ENCODE measurements at places on chromosomes 4 and X.

GRCh38 chr4:73621357-73621756 is 1.1 kb upstream of the RASSF6 start:
- no peak for DNase-seq

DNA sequence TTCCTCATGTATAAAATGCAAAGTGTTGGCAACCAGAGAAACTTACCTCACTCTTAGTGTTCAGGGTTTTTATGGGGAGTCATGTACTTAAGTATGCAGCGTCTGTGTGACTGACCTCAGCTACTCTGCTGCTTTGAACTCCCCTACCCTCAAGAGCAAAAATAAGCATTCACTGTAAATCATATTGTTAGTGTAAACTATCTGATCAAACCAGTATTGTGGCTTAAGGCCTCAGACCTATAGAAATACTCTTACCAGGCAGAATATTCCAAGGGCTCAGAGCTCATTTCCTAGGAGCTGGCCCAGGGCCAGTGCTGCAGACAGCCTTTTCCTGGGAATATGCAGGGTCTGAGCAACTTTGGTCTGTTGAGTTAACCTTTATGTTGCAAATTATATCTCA is 453.1 kb downstream of the CCSER1 start:
- DNase-seq: no peak

DNA sequence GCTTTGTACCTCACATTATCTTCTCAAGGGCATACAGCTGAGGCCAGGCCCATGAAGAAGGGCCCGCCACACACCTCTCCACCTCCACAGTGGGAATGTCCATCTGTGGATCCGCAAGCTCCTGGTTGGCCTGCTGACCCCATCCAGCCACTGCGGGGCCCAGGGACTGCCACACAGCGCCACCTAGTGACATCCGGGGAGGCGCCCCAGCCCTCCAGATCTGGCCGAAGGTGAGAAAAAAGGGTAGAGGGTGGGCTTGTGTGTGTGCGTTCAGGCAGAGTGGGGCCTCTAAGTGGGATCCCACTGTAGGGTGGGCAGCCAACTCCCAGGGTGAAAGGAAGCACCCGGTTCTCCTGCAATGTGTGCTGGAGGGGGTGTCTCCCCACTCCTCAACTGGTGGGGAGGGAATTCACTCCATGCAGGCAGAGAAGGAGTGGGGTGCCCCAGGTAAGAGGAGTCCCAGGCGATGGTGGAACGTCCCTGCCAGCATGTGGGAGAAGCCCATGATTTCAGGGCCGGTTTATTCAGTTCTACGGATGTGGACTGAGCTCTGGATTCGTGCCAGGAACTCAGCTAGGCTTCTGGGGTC is 117.3 kb downstream of the ENPP6 start:
- DNase-seq: peak; percentile 37

DNA sequence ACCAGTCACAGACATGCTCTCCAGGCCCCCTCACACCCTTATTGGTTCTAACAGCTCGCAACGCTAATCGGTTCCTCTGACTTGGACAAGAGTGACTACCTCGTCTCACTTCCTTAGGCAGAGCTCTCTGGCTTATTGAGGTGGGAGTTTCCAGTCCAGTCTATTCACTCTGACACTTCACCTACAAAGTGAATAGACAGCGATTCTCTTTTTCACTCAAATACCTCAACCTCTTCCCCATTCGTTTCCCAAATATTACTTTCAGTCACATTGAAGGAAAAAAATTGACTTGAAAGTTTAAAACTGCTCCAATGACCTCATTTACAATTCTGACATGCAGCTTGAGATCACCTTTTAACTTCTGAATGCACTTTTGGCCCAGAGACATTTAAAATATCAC is 17.7 kb downstream of the HELT start:
- DNase-seq: no peak

DNA sequence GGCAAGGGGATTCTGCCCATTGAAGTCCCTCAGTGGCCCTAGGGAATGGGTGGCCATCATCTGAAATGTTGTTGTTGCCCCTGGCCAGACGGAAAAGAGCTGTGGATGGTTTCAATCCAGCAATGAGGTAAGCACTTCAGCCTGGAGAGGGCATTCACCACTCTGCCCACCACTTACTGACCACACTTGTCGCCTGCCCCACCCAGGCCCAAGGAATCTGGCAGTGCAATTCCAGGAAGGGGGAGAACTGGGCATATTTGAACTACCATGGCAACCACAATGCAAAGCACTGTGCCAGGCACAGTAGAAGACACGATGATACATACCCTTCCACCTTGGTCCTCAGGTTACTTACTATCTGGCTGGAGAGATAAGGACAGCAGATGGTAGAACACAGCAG is 161.6 kb downstream of the PDGFRA start:
- DNase-seq: no peak

GRCh38 chrX:120144178-120144844 is 14.1 kb upstream of the RHOXF2 start:
- DNase-seq: no peak

GRCh38 chr4:90816754-90817153 is 689.6 kb downstream of the CCSER1 start:
- no peak for DNase-seq

DNA sequence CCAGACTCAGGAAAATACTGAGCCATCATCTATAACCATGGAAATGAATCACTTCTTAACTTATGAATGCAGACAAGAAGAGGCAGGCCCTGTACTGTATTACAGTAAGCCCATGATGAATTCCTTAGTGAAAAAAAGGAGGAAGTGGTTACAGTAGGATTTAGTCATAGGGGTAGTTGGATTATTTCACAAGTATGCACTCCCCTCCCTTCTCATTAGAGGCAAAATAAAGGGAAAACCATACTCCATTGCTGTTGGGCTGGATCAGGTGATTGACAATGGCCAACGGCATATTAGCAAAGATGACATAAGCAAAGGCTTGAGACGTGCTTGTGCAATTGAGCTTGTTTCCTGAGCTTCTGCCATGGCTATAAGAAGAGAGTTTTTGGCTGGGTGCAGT is 181.1 kb upstream of the PRPS2 start:
- no peak for DNase-seq

- no peak for DNase-seq
Observed at GRCh38 chr4:124937993-124938392, 225.5 kb upstream of the ANKRD50 start.

- DNase-seq: no peak
Observed at GRCh38 chrX:104469771-104470170, 96.2 kb upstream of the IL1RAPL2 start.

- DNase-seq: no peak
Observed at GRCh38 chrX:84322083-84322827, 134.3 kb upstream of the RPS6KA6 start.

- no peak for DNase-seq
Observed at GRCh38 chrX:17743913-17744312, 6.6 kb downstream of the SCML1 start.

DNA sequence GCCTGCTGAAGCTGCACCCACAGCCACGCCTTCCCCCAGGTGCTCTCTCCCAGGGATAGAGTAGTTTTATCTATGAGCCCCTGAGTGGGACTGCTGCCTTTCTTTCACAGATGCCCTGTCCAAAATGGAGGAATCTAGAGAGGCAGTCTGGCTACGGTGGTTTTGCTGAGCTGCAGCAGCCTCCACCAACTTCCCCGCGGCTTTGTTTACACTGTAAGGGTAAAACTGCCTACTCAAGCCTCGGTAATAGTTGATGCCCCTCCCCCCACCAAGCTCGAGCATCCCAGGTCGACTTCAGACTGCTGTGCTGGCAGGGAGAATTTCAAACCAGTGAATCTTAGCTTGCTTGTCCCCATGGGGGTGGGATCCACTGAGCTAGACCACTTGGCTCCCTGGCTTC is 84.5 kb downstream of the PRKG2 start:
- DNase-seq: no peak

- no peak for DNase-seq
Observed at GRCh38 chr4:2526559-2526958, 9.9 kb upstream of the FAM193A start.

- DNase-seq: no peak
Observed at GRCh38 chrX:43971966-43972961, 926 bp downstream of the NDP start.

GRCh38 chr4:123116412-123116811 is 194.0 kb upstream of the NUDT6 start:
- no peak for DNase-seq

DNA sequence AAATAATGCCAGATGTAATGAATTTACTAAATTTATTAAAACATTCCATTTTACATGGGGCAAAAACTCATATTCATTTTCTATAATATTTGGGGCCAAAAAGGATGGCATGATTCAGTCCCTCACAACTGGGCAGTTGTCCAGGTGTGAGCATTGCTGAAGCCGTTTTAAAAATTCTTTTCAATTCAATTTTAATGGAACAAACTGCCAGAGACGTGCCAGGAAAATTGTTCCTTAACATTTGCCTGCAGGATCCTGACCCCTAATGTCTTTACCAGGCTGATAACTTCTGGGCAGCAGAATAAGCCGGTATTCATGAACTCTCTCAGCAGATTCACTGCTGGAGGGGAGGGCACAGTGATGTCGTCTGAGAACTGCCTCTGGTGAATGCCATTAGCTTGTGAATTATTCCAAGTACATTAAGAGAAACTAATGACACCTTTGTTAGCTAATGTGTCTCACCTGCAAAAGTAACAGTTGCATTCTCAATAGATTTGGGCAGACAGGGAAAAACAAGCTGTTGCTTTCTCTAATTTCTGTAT is 1445.1 kb upstream of the TENM3 start:
- DNase-seq: no peak

DNA sequence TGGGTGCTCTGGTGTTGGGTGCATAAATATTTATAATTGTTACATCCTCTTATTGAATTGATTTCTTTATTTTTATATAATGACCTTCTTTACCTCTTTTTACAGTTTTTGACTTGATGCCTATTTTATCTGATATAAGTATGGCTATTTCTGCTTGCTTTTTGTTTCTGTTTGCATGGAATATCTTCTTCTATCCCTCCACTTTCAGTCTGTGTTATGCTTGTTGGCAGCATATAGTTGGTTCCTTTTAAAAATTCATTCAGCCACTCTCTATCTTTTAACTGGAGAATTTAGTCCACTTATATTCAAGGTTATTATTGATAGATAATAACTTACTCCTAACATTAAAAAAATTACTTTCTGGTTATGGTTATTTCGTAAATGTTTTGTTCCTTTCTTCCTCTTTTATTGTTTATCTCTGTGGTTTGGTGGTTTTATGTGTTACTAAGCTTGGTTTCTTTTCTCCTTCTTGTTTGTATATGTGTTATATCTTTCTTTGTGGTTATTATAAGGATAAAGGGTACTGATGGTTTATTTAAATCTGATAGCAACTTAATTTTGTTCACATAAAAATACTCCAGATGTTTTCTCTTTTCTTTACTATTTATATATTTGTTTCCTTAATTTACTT is 69.5 kb downstream of the IL15 start:
- no peak for DNase-seq

DNA sequence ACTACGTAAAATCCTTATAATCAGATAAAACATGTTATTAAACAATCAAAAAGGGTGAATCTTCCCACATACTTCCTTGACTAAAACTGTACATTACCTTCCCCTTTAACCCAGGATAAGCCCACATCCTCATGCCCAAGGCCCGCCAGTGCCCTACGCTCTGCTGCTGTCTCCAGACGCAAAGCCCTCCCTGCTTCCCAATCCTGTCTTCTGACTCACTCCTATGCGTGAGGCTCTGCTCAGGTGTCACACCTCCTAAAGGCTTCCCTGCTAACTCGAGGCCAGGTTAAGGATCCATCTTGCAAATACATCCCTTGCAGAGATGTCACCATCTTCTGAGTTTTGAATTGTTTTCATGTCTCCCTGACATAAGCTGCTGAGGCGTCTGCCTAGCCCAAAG is 61.6 kb downstream of the STX18 start:
- DNase-seq: no peak

GRCh38 chrX:24079411-24079810 is 24.7 kb downstream of the EIF2S3 start:
- no peak for DNase-seq

DNA sequence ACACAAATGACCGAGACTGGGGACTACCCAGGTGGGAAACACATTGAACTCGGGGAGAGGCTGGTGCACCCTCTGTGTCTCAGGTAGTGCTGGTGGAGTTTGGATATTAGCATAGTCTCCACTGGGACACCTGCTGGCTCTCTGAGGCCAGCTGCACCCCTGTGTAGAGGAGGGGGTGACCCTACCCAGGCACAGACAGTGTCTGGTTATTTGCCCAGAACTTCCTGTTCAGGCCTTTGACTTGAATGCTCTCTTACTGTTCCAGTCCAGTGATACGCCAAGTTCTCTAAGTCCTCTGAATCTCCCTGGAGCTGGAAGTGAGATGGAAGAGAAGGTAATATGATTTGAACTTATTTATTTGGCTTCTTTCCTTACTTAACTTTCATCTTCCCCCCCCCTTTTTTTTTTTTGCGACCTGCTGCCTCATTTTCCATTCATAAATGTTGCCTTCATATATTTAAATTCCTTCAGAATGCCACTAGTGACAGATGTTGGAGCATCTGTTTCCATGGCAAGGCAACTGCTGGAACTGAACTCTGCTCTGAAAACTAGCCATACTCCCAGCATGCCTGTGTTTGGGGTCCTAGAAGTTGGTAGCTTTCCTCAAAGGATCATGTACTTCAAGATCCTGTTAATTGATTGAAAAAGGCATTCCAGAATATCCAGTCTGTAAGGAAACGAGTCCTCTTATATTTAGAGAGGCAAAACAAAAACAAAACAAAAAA is 76.7 kb downstream of the AASDH start:
- DNase-seq: no peak

DNA sequence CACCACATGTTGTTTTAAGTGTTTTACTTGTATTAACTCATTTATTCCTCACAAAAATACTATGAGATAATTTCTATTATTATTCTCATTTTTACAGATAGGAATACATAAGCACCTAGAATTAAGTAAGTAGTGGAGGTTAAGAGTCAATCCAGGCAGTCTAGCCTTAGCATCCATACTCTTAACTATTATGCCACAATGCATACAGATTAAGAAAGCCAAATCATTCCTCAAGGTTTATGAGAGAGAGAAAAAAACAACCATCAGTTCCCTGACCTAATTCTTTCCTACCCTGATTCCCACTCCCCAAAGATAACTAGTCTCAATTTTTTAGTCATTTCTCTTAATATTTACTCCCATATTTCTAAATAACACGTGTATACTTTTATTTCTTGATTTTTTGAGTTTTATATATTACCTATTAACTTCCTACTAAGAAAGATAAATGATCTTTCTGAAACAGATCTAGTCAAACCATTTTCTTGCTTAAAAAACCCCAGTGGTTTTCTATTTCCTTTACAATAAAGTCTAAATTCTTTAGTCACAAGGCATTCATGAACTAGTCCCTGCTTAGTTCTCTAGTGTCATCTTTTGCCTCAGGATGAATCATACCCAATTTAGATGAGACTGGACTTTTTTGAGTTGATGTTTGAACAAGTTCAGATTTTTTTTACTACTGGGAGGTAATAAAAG is 16.0 kb downstream of the UBA6 start:
- no peak for DNase-seq

Data from activated T-cell treated with anti-CD3 and anti-CD28 coated beads for 48 hours (primary cell).